ENCODE measurements at places on chromosomes 7 and 10.

GRCh38 chr7:114760477-114760876 lies 161.4 kb upstream of the MDFIC start:
- DNase-seq, result no peak

- DNase-seq, result no peak
Observed at GRCh38 chr7:39674406-39674805, 51.0 kb downstream of the RALA start.

- DNase-seq, result no peak
Observed at GRCh38 chr7:84297616-84298015, 103.0 kb upstream of the SEMA3A start.

- DNase-seq, result no peak
Observed at GRCh38 chr7:4221043-4221442, 461.1 kb upstream of the FOXK1 start.

DNA sequence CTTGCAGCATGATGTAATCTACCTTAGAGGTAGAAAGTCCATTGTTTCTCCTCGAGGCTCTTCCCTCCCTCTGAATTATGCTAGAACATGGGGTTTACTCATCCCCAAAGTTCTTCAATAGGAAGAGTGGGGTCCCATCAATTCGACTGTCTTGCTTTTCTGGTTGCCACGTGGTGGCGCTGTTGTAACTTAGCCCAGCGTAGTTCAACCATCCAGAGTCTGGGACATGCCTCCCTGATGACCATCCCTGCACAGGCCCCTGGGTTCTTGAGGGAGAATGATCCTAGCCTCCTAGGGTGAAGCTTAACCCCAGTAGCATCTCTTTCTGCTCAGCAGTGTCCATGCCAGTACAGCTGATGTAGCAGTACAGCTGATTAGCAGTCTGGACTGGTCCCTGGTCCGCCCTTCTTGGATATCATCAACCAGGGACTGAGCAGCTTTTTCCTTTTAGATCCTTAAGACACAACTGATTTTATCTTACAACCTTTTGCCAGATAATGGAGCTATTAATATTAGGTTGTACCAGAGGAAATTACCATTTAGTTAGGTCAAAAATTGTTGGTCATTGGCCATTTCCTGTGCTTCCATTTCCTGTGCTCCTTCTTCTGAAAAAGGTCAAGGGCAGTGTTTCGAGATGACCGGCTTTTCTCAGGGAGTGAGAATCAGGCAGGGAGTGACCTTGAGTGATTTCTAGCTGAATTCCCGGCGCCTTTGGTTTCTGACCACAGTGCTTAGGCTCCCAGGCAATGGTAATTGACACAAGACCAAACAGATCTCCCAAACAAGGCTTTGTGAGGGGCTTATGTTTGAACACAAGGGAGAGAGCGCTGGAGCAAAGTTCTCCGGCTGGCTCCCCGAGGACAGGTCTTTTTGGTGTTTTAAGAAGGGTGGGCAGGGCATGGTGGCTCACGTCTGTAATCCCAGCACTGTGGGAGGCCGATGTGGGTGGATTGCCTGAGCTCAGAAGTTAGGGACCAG lies 65.4 kb downstream of the TACC2 start:
- no peak for DNase-seq
